Fibroblast of villous mesenchyme (primary cell): ENCODE measurements at places on chromosomes 5 and 9. TPM values are rescaled to one million over a fixed set of nuclear protein-coding genes. Genes with fewer than 3 reads are reported as not detected.

INSL4 gene
- total RNA-seq, result not detected in 2 replicates

TLX3 gene
- not detected in 2 replicates for total RNA-seq

DMGDH gene
- total RNA-seq, result 4.5 and 6.9 TPM in 2 replicates

DNA sequence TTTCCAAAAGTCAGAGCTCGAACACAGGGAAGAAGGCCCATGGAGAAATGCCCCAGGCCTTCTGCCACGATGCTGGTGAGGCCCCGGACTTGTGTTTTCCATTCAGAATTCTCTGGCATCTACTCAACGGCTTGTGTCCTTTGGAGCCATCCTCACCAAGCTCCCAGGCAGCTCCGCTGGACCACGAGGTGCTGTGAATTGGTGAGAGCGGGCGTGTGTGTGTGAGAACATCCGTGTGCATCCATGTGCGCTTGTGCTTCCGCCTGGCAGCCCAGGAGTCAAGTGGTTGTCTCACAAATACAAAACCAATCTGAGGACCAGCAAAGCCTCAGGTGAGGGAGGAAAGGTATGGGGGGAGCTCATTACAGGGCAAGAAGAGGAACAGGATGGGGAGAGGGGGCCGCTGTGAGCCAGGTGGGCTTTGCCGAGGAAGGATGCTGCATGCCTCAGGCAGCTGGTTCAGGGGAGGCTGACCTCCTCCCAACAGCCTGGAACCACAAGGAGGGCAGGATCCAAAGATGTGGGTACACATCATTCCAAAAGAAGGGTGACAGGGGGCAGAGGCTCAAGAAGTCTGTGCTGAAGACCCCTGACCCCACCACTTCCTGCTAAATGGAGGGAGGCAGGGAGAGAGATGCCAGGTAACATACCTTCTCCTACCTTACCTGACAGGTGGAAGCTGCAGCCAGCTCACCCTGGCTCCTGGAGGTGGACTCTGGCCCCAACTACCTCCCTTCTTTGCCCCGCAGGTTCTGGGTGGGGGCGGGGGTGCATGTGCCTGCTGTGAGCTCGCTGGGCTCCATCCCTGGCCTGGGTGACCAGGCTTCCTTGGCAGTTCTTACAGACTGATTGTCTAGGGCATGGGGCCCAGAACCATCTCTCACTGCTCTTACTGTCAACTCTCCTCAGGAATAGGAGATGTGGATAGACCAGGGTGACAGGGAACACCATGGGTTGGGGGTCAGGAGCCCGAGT, 196.3 kb downstream of the PAX5 start:
- no peak for DNase-seq

DNA sequence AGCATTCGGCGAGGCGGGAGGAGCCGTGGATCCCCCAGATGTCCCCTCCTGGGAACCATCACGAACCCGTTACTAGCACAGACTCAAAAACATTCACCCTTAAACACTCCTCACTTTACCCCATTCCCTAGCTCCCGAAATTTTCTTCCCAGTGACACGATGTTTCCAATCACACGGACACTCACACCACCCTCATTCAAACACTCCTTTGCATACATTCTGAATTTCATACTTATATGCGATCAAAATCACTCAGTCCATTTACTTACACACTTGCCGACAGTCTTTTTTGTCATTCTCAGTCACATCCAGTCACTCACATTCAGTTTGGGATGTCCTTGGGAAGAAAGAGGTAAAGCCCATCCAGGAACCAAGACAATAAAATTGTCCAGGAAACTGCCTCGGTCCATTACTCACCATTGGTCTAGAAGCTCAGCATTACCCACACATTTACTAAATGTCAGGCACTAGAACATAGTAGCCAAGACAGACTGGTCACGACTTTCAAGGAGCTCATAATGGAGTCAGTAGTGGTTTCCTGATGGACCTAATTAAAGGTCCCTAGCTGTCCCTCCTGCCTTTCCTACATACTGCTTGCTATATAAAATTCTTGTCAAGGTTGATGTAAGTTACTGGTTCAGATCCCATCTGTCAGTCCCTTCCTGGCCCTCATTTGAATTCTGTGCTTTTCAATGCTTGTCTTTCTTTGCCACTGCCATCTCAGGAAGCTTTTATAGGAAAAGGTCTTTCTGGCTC, 574 bp downstream of the SLC35A4 start:
- DNase-seq, result peak; percentile 27

- no peak for DNase-seq
These were observed 159.1 kb downstream of the LURAP1L start for GRCh38 chr9:12933957-12934356.
